ENCODE measurements at places on chromosomes 12 and 14.

- no peak for DNase-seq
Measured at GRCh38 chr14:51479584-51480325, 172.0 kb upstream of the FRMD6 start.

DNA sequence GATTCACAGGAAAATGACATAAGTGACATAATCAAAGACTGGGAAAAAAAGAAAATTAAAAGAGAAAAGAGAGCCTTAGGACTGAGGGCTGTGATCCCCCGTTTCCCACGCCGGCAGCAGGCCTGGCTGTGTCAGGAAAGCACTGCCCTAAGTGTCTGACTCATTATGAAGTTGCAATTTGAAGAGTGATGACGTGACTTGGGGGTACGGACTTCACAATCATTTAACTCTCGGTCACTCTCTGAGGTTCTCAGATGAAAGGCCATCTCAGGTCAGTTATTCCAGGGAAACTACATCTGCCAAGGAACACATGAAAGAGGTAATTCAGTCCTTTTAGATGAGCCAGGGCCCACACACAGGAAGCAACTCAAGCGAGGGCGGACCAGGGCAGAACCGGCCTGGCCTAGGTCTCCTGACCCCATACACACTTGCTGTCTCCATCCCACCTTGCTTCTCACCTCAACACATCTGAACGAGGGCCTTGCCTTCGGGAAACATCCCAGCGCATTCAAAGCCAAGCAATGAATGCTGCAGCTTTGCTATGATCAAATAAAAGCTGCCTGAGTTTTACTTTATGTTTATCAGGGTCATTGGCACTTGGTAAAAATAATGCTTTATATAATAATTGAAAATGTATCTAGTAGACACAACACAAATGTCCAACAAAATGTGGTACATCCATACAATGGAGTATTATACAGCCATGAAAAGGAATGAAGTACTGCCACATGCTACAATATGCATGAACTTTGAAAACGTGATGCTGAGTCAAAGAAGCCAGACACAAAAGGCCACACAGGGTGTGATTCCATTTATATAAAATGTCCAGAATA is 2.7 kb downstream of the SSH1 start:
- no peak for DNase-seq

DNA sequence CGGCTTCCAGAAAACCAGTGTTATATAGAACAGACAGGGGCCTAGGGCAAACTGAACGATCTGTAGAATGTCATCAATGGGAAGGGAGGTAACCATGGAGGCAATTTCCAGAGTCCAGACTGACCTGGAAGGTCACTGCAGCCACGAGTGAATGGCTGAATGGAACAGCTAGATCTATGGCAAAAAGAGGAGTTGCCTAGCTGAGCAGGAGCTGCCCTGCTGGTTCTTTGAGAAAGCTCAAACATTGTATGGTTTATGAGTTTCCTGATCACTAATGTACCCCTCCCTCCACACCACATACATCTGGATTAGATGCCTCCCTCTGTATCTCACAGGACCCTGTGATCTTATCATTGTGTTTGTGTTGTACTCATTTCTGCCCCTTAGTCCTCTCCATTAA is 1.0 kb upstream of the RERG start:
- DNase-seq = no peak

DNA sequence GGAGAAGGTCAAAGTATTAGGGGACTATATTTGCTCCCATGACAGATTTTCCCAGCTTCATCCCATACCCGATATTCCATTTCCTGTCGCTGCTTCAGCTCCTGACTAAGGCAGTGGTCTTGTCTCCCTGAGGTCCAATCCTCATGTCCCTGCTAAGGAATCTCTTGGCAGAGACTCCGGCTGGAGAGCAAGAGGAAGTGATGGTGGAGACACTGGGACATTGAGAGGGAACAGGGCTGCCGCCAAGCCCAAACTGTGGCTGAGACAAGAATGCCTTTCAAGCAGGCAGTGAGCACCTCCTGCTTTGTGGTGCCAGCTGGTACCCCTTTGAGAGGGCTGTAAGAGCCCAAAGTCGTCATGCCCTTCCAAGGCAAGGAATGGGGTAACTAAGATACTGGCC is 5.5 kb downstream of the SP7 start:
- DNase-seq = no peak

- no peak for DNase-seq
Measured at GRCh38 chr12:41409628-41410027, 221.5 kb downstream of the PDZRN4 start.

GRCh38 chr12:107967170-107967569 is 161.9 kb upstream of the WSCD2 start:
- no peak for DNase-seq
